ENCODE measurements at places on chromosomes 5 and 9.
A peak's percentile ranks its signal among the peaks of the same experiment; 100 is the strongest.

GRCh38 chr9:82334286-82334685 lies 345.7 kb downstream of the SPATA31D1 start:
- DNase-seq: no peak

GRCh38 chr9:12469084-12469483 lies 224.1 kb upstream of the TYRP1 start:
- DNase-seq: no peak

DNA sequence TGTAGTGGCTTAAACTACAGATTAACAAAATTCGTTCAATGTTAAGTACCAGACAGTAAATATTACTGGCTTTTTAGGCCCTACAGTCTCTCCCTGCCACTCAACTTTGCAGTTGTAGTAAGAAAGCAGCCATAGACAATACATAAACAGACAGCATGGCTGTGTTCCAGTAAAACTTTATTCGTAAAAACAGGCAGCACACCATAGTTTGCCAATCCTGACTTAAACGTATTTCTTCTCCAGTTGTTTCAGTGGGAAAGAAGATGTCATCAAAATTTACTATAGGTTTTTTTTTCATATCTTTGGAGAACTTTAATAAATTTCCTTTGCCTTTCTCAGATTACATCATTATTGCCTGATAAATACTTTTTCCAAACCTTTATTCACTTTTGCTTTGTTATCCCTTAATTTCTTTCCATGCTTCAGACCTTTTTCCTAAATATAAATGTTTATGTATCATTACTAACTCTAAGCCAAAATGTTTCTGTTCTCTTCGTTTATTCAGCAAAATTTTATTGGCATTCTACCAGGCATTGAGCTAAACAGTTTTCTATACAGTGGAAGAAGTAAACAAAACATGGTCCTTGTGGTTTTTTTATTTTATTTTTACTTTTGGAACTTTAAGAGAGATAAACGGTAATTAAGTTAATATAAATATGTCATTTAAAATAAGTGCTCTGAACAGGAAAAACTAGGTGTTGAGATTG lies 64.5 kb downstream of the SLF1 start:
- DNase-seq: no peak

DNA sequence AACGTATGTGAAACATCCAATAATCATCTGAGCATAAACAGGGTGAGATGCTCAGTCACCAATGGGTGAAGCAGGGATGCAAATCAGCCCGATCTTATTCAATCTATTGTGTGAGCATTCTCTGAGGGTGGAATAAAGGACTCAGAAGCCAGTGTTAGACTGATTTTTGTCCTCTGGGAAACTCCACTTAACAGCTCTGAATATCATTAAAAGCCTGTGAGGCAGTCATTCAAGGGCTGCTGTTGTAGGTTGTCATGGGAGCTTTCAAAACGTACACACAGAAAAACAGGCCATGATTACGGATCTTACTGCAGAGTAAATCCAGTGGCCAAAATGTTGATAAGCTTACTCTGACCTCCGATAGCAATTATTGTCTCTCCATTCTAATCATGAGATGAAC lies 266.5 kb upstream of the EFNA5 start:
- DNase-seq: no peak

- no peak for DNase-seq
Observed at GRCh38 chr9:113906411-113907110, 30.5 kb downstream of the ZNF618 start.

GRCh38 chr9:112093870-112094216 lies 81.3 kb downstream of the SUSD1 start:
- DNase-seq: no peak

DNA sequence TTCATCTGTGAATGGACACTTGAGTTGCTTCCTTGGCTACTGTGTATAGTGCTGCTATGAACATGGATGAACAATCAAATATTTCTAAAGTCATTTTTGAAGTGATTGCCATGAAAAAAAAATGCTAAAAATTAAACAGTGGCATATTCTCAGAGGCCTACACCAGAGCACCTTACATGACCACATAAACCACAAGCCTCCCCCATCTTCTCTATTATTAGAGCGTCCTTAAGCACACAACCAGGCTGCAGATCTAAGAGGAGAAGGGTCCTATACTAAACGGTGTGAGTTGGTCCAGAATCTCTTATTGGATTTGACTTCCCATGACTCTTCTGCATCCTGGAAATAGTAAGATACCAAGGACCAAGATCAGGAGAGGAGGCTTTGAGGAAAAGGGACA lies 34.3 kb downstream of the PCA3 start:
- DNase-seq: no peak

DNA sequence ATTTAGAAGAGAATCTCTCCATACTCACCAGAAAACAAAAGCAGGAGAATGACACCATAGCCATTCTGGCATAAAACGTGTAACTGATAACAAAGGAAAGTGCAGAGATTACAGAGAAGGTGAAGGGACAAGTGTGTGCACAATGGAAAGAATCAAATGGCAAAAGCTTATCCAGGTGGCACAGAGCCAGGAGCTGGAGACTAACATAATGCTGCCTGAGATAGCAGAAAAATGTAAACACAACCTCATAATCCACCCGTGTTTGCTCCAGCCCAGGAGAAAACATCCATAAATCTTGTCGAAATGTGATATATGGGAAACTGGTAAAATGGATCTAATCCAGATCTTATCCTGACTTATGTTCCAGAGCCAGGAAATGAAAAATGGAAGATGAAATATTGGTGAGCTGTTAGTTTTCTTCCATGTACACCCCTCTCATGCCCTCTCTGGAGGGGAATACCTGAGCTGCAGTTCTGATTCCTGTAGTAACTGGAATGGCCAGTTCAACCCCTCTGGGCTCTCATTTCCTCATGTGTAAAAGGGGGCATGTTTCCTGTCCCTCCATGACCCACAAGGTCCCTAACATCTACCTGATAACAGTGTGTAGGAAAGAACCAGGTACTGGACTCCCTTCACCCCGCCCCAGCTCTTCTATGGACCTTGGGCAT lies 212.3 kb upstream of the DAPK1 start:
- no peak for DNase-seq

- DNase-seq: no peak
Observed at GRCh38 chr9:69199769-69200470, 25.8 kb downstream of the TJP2 start.

GRCh38 chr5:122722341-122722740 lies 52.5 kb upstream of the SNX2 start:
- no peak for DNase-seq

- DNase-seq: no peak
Observed at GRCh38 chr9:81664638-81665222, 24.6 kb downstream of the TLE1 start.

- peak; percentile 32 for DNase-seq
Observed at GRCh38 chr5:69414885-69415583, at the start of gene MARVELD2. MARVELD2 (plus strand) TSS chr5:69415116; CDS start chr5:69419386, 4,270 bp downstream.

DNA sequence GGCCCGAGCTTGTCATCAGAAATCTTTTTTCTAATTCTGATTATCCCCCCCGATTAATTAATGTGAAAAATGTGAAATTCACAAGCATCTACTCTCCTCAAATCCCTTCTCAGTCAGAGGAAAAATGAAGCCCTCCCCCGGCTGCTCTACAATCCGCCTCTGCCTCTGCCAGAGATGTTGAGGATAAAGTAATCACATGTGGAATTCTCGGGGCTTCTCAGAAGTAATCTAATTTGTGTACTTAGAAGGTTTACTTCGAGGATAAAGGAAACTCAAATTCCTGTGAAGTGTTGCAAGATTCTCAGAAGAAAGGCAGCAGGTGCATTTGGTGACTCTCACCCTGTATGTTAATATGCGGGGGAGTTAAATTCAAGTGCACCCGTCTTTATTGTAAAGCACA lies 726.1 kb upstream of the ADAMTS16 start:
- no peak for DNase-seq

GRCh38 chr9:71766663-71767062 lies 1.6 kb downstream of the CEMIP2 start:
- peak; percentile 34 for DNase-seq

DNA sequence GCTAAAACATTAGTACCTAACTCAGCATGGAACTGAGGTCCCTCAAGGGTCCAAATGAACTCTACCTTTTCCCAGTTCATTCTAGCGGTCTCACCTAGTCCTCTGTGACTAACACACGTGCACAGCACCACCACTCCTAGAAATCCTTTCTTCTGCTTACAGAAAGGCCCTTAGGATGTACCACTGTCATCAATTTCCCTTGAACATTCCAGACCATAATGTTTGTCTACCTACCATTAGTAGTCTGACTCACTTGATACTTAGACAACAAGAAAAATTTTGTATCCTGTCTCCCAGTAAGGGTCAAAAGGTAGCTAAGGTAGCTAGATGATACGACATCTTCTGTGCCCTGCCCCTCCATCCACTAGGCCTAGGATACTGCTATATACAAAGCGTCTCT lies 166.6 kb downstream of the TSSK1B start:
- DNase-seq: no peak

DNA sequence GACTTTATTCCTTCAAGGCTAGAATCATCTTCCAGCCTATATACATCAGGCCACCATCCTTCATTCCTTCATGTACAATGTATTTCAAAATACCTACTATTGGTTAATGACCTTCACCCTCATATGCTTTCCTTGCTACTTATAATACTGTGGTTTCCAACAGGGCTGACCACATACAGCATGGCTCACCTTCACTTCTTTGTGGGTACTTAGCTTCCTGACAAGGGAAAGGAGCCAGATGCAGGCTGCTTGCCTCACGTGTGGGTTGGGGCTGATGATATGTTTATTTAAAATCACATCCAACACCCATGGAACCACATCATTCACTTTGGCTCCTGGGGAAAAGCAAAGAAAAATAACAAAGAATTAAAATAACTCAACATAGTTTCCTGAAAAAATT lies 63.9 kb upstream of the OR2K2 start:
- DNase-seq: no peak

- DNase-seq: no peak
Observed at GRCh38 chr5:61796773-61797172, 464.7 kb downstream of the ZSWIM6 start.

GRCh38 chr5:6169660-6170059 lies 208.7 kb downstream of the MED10 start:
- DNase-seq: no peak

GRCh38 chr9:4709380-4709779 lies 30.0 kb downstream of the CDC37L1 start:
- no peak for DNase-seq

- DNase-seq: no peak
Observed at GRCh38 chr9:25913806-25914205, 235.6 kb upstream of the TUSC1 start.

DNA sequence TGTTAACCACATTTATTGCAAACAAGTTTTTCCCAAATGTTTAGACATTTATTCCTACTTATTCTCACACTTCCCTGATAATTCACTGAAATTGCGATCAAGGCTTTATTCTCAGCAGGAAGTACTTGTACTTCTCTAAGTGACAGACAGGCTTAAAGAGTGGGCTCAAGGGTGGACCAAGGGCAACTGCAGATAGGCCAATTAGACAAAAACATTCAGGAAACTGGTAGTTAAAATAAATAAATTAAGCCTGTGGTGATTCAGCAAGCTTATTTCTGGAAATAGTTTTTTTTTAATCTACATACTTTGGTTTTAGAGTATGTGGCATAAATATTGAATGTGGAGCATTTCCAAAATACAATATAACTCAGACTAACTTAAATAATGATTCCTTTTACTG lies 136.1 kb downstream of the UGCG start:
- no peak for DNase-seq

DNA sequence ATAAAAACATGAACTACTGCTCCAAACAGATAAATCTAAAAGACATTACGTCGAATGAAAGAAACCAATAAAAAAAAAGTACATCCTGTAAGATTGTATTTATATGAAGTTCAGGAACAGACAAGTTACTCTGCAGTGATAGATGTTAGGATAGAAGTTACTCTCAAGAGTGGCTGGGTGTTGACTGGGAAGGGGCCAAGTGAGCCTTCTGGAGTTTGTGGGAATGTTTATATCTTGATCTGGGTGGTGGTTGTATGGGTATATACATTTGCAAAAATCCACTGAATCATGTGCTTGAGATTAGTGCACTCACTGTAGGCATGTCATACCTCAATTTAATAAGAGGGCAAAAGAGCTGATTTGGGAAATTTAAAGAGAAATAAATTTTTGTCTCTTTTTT lies 485.8 kb downstream of the ARHGEF28 start:
- no peak for DNase-seq

GRCh38 chr5:170355601-170356098 lies 33.5 kb downstream of the KCNMB1 start:
- DNase-seq: no peak

DNA sequence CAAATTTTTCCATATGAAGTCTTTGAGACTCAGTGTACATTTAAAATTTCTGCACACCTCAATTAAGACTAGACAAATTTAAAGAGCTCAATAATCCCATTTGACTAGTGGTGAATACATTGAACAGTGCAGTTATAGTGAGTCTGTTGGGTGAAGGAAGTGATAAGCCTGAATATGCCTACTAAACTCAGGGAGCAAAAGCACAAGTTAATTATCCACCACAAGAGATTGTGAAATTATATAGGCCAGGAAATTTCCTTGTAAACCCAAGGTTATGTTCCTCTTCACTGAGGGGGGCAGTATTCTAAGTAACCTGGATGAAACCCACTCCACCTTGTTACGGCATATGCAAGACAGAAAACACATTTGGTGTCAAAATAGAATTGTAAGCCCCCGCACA lies 612.9 kb upstream of the DAB2 start:
- DNase-seq: no peak

GRCh38 chr9:93649610-93650261 lies 73.4 kb downstream of the PHF2 start:
- DNase-seq: no peak

DNA sequence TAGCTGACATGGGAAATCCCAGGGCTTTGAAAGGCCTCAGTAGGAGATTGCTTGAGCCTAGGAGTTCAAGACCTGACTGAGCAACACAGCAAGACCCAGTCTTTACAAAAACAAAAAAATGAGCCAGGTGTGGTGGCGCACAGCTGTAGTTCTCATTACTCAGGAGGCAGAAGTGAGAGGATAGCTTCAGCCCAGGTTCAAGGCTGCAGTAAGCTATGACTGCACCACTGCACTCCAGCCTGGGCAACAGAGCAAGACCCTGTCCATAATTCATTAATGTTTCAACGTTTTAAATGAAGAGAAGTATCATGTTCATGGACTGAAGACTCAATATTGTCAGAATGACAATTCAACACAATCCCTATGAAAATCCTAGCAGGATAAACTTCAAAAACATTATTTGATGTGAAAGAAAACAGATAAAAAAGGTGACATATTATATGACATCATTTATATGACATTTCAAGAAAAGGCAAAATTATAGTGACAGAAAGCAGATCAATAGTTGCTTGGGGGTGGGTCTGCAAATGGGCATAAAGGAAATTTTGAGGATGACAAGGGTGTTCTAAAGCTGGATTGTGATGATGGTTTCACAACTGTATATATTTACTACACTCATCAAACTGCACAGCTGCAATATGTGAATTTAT lies 3.7 kb downstream of the KIF3A start:
- DNase-seq: no peak

- DNase-seq: no peak
Observed at GRCh38 chr9:106019702-106020101, 325.4 kb downstream of the TMEM38B start.

- DNase-seq: no peak
Observed at GRCh38 chr5:42840842-42841567, 29.3 kb upstream of the SELENOP start.

GRCh38 chr5:42749020-42749419 lies 7.6 kb upstream of the CCDC152 start:
- no peak for DNase-seq
